Fibroblast of skin of right quadriceps (primary cell): ENCODE measurements at places on chromosomes 1 and 21.

DNA sequence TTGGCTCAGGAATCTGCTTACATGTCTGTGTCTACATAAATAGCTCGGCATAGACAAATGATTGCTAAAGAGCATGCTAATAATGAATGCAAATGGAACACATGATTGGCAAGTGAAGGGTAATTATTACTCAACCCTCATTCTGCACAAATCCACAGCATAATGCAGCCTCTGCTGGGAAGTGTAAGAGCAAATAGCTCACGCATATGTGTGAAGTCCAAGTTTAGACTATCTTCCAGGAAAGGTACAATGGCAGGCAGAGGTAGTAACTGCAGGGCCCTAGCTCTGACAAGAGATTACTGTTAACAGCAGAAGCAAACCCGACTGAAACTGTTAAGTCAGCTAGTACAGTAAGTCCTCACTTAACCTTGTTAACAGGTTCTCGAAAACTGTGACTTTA is 7.0 kb upstream of the IL6R start:
- no peak for DNase-seq

GRCh38 chr1:178846306-178846705 is 24.6 kb downstream of the ANGPTL1 start:
- DNase-seq, result no peak

GRCh38 chr1:225750420-225750819 is 27.2 kb upstream of the SRP9 start:
- DNase-seq, result no peak

DNA sequence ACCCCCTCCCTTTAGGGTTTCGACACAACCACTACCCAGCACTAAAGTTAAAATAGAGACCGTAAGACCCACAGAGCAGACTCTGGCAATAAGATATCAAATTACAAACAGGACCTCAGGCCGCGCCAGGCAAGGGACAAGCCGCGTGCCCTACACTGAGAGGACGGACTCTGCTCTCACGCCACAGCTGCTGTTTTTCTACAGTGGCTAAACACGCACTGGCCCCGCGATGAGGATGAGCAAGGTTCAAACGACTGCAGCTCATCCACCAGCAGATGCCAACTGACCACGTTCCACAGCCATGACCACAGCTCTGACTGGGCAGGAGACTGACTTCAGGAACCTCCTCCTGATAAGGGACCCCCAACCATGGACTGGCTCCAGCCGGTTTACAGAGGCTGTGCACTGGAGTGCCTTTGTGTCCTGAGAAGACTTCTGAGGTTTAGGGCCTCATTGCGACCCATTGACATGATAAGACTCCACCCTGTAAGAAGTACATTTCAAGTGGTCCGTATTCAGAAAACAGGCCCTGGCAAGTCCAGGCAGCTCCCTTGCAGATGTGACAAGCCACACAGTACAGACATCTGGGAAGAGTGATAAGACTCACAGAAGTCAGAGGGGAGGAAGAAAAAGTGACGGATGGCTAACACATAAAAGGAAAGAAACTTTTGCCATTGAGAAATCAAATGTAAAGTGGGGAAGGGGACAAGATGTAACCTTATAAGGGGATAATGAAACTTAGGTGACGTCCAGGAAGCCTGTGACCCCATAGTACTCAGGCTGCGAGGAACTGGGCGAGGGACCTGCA is 1.5 kb upstream of the KRTAP10-6 start:
- no peak for DNase-seq

DNA sequence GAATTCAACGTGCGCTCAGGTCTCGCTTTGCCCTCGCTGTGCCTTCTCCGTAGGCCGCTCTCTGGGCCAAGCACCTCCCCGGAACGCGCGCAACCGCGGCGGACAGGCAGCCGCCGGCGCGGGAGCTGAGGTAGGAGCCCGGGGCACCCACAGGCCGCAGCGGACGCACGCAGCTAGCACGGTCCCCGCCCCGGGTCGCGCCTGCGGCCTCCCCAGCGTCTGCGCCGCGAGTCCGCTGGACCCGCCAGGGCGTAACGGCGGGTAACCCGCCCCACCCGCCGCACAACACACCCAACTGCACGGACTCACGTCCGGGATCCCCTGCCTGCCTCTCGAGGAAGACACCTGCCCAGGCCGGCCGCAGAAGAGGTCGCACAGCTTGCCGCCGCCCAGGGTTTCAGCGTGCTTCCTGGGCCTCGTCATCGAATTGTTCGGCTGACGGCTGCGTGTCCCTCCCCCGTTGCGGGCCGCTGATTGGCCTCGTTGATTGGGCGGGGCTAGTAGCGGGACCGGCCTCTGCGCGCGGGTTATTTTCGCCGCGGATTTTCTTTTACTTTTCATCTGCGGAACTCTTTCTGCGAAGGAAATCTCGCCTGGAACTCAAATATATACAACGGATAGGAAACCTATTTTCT is at the start of gene CLCC1:
Gene CLCC1 (minus strand): TSS at position 433 of the 635 bp plus-strand sequence. CDS start 13,047 bp downstream, outside the sequence.
- peak; percentile 88 for DNase-seq

DNA sequence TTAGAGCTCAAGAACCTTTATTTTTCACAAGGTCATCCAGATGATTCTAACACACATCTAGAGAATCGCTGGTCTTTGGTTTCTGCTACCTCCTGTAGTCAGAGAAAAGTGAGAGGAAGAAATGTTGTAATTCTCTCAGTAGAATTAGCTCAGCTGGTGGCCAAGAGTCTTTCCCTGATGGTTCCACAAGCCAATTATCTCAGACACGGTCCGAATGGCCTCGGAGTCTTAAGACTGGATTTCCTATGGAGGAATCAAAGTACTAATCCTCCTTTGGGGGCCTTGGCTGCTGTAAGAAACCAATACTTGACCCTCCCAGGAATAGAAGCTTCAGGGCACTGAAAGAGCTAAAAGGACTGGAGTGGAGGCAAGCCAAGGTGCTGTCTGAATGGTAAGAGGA is 1.8 kb downstream of the TMEM81 start:
- DNase-seq, result no peak

DNA sequence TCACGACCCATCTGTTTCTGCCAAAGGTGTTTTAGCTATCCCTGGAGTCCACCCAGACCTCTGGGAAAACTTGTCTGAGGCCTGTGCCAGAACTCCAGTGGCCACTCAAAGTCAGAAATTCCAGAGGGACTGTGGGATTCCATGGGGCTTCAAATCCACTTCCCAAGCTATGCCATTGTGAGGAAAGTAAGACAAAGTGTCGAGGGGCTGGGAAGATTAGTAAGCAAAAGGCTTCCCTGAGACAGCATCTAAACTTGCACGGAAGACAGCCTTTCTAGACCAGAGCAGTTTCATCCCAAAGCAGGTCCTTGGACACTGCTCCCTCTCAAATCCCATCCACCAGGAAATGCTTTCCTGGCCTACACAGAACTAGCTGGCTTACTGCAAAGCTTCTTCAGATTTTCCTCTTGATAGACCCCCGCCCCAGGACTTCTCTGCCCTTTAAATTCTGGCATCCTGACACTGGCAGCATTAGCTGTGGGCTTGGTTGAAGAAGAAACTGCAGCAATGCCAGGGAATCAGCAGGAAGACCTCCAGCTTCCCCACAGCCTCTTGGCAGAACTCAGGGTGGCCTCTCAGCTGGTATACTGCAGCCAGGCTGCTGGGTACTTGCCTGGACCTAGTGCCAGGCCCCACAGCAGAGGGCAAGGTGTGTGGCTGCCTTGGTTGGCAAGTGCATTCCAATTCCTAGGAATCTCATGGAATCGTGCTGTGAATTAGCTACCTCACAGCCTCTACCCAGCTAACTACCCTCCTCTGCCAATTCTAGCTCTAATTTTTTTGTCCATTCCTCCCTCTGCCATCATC is 27.3 kb upstream of the LMX1A start:
- DNase-seq, result peak; percentile 13

- no peak for DNase-seq
These were observed 78.6 kb downstream of the TIAM1 start for GRCh38 chr21:31265366-31266013.

- DNase-seq, result peak; percentile 62
These were observed 359.3 kb downstream of the ADGRL2 start for GRCh38 chr1:82160036-82160435.

DNA sequence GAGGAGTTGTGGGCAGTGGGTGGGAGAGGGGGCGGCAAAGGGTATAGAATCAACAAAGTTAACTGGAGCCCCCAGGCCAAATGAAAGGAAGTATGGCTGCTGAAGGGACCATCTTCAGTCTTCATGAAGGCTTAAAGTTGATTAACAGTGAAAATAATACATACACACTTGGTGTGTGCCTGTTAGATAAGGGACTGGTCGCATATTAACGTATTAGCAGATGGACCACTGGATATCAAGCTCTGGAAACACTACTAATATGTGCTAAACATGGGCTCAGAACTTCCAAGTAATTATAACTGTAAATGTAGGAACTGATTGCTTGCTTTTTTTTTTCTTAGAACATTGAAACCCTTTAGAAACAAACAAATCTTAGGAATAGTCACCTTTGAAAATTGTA is 224.7 kb upstream of the KIAA0040 start:
- no peak for DNase-seq

DNA sequence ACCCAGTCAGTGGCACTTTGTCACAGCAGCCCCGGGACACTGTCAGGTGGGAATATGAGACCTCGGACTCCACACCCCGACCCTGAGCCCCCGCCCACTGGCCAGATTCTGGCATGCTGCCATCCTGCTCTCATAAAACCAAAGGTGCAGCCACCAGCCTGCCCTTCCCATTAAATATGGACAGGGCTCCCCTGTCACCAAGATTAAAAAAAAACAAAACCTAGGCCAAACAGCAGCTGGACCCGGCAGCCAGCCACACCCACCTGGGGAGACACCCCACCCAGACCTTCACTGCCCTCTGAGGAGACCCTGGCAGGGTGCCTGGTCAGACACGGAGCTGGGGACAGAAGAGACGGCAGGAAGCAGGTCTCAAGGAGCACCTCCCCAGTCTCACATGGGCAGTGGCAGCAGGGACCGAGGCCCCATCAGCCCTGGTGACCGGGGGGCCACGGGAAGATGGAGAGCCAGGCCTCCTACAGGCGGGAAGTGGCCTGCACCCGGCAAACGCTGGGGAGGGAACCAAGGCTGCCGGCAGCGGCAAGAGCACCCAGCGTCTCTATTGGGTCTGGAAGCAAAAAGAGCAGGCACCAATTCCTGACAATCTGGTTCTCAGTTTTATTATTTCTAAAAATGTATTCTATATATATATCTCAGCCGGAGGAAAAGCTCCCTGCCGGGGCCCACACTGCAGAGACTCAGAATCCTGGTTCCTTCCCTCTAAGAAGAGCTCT is 61.9 kb downstream of the ACOT7 start:
- DNase-seq, result no peak

GRCh38 chr21:45931397-45931969 is 50.1 kb upstream of the COL6A1 start:
- no peak for DNase-seq

DNA sequence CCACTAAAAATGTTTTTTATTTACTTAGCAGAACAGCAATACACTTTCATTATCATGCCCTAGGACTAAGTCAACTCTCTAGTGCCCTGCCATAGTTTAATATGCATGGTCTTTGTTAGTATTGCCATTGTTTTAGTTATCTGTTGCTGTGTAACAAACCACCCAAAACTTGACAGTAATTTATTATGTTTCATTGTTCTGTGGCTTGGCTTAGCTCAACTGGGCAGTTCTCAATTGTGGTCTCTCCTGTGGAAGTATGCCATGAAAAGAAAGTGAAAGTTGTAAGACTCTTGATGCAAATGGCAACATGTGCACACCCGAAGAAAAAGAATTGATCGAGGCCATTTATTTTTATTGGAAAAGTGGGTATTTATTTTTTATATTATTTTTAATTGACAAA is 206.3 kb upstream of the KCTD3 start:
- no peak for DNase-seq

DNA sequence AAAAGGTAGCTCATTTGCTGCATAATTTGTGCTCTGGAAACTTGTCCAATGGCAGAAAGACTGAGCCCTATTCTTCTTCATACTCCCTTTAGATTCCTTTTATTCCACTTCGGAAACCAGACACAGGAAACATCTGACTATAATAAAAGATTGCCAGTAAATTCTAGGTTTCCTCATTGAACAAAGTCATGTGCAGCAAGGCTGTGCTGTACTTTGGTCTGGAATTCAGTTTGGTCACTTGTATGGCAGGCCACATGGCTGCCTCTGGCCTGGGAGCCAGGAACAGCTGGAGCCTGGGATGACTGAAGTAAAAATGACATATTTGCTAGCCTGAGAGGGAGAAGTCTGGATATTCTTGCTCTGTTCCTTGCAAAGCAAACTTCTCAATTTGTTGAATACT is 79.6 kb downstream of the ST3GAL3 start:
- peak; percentile 50 for DNase-seq

DNA sequence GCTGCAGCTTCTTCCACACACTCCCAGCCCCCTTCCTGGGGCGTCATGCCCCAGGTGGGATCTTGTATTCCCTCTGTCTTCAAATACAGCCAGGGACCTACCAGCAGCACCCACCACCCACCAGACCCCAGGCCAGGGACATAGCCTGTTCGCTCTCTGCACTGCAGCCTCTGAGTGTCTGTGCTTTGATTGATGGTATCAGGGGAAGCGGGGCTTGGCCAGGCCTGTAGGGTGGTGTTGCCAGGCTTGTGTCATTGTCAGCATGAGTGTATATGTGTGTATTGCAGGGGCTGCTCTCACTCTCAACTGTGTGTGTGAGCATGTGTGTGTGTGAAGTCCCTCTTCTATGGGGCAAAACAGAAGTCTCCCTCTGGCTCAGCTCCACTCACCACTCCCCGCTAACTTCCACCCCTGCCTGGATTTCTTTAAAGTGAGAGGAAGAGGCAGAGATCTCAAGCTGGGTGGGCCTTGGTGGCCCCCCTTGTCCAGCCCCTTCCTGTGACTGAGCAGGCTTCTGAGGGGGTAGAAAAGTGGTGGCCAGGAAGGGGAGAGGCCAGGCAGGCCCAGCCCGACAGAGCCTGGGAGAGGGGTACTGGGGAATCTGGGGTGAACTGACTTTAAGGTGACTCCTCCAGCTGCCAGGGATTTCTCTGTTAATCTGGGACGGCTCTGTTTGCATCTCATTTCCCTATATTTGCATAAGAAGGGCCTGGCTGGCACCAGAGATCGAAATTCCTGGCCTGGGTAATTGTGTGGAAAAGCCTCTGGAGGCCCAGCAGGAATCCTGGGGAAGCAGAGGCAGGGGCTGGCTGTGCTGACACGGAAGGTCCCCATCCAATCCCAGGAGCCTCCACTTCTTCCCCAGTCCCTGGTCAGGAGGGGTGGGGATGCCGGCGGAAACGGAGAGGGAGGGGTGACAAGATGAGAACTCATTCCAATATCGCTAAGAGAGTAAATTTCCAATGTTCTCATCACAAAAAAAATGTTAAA is 18.6 kb upstream of the ADGRB2 start:
- no peak for DNase-seq

DNA sequence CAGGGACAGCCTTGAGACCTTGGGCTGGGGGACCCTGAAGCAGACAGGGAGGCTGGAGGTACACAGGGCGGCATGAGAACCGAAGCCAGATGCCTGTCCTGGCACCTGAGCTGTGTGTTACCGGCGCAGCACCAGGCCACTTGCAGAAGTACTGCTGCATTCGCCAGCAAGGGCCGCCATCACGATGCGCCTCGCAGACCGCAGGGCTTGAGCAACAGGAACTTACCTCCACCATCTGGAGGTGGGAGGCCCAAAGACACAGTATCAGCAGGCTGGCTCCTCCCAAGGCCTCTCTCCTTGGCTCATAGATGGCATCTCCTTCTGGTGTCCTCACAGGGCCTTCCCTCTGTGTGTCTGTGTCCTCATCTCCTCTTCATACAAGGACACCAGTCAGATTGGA is 90.1 kb downstream of the PRDM16 start:
- no peak for DNase-seq

- DNase-seq, result no peak
These were observed 16.0 kb downstream of the ITPKB start for GRCh38 chr1:226722901-226723656.

GRCh38 chr1:170701962-170702361 is 38.0 kb downstream of the PRRX1 start:
- no peak for DNase-seq
